Sigmoid colon (tissue), 7 donors: ENCODE measurements at places on chromosomes 16 and 17. TPM values are rescaled to one million over a fixed set of nuclear protein-coding genes. Genes with fewer than 3 reads are reported as not detected.

DNA sequence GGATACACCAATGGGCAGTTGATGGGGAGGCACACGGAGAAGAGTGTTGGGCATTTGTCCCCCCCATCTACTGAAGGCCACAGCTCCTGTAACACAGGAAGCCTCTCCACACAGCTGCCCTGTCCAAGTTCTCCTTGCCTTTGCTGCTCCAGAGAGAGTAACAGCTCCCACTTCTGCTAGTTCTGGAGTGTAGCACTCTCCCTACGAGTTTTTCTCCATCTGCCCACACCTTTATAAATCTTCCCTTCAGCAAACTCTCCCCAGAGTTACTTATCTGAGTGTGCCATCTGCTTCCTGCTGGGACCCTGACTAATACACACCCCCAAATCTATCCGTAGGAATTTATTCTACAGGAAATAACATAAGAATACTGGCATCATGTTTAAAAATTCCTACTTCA lies 42.6 kb upstream of the ERN1 start:
- no peak for DNase-seq
- H3K4me1 ChIP-seq, result peaks cover 14% of the 10 kb centered on the region
- H3K4me3 ChIP-seq, result no peak overlapping the region
- H3K27me3 ChIP-seq, result no peaks in the 10 kb centered on the region

DNA sequence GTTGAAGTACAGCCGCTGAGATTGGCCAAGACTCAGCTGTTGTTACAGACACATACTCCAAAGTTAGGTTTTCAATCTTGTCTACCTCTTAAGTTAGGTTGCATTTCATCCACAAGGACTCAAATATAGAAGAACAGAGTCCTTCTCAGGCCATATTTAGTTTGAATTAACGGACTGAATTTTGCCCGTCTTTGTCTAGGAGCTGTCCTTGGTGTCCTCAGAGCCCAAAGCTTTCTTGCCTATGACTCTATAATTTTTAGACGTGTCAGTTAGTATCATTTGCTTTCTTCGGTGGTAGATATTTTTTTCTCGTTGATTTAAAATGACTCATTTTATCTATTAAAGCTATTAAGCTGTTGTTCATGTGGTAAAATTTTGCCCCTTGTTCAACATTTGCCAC lies 403.2 kb downstream of the HS3ST3B1 start:
- no peaks in the 10 kb centered on the region for H3K27me3 ChIP-seq
- H3K4me1 ChIP-seq, result no peaks in the 10 kb centered on the region
- no peak overlapping the region for H3K4me3 ChIP-seq
- H3K36me3 ChIP-seq, result no peaks in the 10 kb centered on the region

DNA sequence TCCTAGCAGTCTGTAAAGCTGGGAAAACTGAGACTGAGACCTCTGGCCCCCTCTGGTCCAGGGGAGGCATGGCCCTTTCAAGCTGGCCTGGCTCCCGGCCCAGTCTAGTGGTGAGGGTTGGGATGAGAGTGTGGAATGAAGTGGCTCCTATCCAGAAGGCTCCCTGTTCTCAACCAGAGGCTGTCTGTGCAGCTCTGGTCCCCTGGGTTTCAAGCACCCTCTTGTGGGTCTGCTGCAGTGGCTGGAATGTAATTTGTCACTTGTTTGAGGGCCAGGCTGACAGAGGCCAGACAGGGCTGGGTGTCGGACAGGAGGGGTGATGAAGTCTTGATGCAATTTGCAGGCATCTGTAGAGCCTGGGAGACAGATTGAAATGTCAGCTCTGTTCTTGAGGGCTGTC lies 22.1 kb upstream of the PHF12 start:
- no peaks in the 10 kb centered on the region for H3K36me3 ChIP-seq
- no peaks in the 10 kb centered on the region for H3K27me3 ChIP-seq
- no peak overlapping the region for H3K4me3 ChIP-seq

DNA sequence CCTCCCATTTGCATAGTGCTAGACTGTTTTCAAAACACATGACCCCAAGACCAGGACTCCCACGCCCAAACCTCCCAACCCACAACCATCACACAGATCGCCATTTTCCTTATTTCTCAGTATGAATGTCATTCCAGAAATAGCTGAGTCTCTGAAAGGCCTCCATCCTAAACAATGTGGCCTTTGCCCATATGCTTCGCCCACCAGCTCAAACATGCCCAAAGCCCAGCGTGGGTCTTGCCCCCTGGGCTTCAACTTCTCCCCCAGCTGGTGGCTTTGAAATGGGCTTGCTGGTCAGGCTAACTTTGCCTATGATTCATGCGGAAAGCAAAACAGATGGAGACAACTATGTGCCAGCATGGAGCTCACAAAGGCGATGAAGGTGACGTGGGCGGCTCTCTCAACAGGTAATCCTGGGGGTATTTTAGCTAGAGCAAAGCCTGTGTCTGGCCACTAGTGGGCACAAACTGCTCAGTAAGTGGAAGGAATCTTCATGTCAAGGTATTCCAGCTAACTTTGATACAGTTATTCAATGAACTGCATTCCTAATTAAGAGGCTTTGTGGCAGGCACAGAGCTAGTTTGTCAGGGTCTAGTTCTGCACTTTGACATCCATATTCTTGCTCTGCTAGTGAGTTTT lies 17.1 kb downstream of the PMP22 start:
- H3K4me1 ChIP-seq, result no peaks in the 10 kb centered on the region
- peaks cover 63% of the 10 kb centered on the region for H3K36me3 ChIP-seq
- no peak overlapping the region for H3K27ac ChIP-seq
- no peaks in the 10 kb centered on the region for H3K27me3 ChIP-seq

GRCh38 chr17:10583834-10584233 lies 34.4 kb upstream of the MYH2 start:
- H3K36me3 ChIP-seq, result no peaks in the 10 kb centered on the region
- no peak overlapping the region for H3K4me3 ChIP-seq
- H3K27me3 ChIP-seq, result no peaks in the 10 kb centered on the region
- DNase-seq, result no peak
- no peak overlapping the region for H3K27ac ChIP-seq

DNA sequence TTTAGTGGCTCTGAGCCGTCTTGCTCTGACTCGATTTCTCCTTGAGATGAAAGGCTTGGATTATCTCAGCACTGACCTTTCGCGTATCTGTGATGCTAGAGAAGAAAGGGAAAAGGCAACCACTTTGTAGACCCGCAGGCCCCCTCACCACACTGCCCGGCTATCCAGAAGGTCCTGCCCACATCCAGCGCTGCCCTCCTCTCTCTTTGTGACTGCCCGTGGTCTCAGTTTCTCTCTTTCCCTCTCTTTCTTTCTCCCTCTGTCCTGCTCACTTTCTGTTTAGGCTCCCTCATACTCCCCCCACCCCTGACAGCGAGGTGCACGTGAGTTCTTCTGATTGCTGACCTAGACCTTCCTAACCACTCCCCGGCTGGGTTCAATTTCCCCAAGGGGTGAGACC lies 12.8 kb upstream of the TBX21 start:
- H3K27ac ChIP-seq, result no peak overlapping the region
- no peaks in the 10 kb centered on the region for H3K36me3 ChIP-seq
- H3K4me3 ChIP-seq, result no peak overlapping the region
- peaks cover 86% of the 10 kb centered on the region for H3K27me3 ChIP-seq
- DNase-seq, result no peak

DNA sequence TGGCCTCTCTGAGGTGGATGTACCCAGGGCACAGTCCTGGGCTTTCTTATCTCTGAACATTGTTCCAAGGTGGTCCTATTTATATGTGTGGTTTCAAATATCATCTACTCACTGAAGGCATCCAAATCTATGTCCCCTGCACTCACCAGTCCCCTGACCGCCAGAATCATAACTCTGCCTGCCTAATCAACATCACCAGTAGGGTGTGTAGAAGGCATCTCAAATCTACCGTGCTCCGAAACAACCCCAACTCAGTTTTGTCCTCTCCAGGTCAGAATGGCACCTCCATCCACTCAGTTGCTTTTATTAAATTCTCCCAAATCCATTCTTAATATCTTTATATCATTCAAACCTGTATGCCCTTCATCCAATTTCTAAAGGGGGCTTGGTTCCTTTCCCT lies 536.3 kb downstream of the GRIN2A start:
- no peaks in the 10 kb centered on the region for H3K36me3 ChIP-seq
- no peak overlapping the region for H3K4me3 ChIP-seq
- no peak for DNase-seq
- H3K27me3 ChIP-seq, result no peaks in the 10 kb centered on the region

GRCh38 chr16:27340654-27341053 lies 26.9 kb downstream of the IL4R start:
- peaks cover 64% of the 10 kb centered on the region for H3K36me3 ChIP-seq
- peaks cover 43% of the 10 kb centered on the region for H3K4me1 ChIP-seq
- H3K4me3 ChIP-seq, result no peak overlapping the region
- H3K27ac ChIP-seq, result peak overlapping the region; percentile 99

Gene ASPA
- 0.95 TPM for total RNA-seq
